ENCODE measurements at places on chromosomes 7 and 10. TPM values are rescaled to one million over a fixed set of nuclear protein-coding genes. Genes with fewer than 3 reads are reported as not detected.

SLC26A5 gene
- total RNA-seq: not detected

GHRHR gene
- not detected for total RNA-seq

FAM221A gene
- 6.6 TPM for total RNA-seq

RAPGEF5 gene
- 0.29 TPM for total RNA-seq

CHRM2 gene
- total RNA-seq: not detected

Measured in activated naive CD4-positive, alpha-beta T cell treated with anti-CD3 and anti-CD28 coated beads, Interleukin-2, amount 10 ng/mL, durations not matched to agents 5 hours and 36 hours (primary cell).